ENCODE measurements at places on chromosomes 16 and 17.

DNA sequence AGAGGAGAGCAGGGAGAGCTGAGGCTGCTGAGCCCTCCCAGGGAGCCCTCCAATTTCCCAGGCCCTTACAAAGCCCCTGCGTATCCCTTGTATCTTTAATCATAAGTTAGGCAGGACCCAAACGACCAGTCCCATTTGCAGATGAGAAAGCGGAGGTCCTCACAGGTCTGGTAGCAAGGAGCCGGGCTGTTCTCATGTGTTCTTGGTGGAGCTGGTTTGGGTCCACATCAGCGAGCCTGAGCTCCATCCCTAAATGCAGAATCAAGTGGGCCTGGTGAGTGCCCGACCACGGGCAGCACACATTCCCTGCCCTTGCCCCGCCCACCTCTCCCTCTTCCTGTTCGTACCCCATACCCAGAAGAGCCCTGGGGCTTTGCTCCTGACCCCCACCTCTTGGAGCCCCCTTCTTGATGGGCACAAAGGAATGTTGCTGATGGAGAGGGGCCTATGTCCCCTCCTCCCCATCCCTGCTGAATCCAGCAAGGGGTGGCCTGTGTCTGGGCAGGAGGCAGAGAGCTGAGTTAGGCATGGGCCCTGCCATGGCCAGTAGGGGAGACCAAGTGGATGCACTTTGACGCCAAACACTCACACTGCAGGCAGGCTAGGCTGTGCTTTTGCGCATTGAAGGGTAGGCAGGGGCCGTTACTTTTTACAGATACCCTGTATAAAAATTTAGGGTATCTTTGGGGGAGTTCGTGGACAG, 18.3 kb upstream of the ADCY7 start:
- DNase-seq = no peak

DNA sequence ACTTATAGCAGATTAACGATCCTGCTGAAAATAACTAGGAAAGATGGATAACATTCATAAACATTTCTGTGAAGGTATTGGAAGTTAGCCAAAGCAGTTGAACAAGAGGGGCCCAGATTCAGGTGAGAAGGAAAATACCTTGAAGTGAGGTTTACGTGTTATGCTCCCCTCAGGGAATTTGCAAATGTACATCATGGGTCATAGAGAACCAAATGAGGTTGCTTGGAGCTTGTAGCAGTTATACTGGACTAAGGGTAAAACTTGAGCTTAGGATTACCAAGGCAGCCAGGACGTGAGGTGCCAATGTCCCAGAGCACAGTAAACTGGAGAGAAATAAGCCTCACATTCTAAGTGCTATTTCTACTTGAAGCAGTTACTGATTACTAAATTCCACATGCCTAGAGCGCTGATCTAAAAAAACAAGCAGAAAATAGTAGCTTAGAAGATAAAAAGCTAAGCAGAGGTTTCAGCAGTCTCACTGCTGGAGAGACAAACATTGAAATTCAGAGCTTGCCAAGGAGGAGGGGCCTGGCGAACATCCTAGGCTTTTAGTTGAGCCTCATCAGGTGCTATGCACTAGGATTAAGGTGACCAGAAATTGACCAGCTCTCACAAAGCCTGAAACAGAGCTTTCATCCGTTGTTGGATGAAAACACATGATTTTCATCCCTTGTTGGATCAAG, 136.7 kb upstream of the FAM20A start:
- DNase-seq = no peak

DNA sequence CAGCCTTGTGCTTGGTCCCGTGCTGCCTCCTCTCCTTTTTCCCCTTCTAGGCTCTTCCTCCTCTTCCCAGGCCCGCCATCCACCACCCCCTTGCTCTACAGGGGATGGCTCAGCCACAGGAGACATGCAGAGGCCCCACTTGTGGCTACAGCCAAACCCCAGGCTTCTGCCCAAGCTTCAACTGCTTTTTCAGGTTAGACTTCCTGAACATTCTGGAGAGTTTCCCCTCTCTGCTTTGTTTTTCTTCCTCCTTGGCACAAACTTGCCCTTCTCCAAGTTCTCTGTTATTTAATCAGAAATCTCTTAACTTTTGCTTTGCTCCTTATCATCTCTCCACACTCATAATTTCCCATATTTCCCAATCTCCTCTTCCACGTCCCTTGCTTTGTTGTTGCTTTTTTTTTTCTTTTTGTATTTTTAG, 18.3 kb upstream of the HAS3 start:
- DNase-seq = no peak

GRCh38 chr17:83135692-83136091, 56.3 kb downstream of the METRNL start:
- no peak for DNase-seq

DNA sequence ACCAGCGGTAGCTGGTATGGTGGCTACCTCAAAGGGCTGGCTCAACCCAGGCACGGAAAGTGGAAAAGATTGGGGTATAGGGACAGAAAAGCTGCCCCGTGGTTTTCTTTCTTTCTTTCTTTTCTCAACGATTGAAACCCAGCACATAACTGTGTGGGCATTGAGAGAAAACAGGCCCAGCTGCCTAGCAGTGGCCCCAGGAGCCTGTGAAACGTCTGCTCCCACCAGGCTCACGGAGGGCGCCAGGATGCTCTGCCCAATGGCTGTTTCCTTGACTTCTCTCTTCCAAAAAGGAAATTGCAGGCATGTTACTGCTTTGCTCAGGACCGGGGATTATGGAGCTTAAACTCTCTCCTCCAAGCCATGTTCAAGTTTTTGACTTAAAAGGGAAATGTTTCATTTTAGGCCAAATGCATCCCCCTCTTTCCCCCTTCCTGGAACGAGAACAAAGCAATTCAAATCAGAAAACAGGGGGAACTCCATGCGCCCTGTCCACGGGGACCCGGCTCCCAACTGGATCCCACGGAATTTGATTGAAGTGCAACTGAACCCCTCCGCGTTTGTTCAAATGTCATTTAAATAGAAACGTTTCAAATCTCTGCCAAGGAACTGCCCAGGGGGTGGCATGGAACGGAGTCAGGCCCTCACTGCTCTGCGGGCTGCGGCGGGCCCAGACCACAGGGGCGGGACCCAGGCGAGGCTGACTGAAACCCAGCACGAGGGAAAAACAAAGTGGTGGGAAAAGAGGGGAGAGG, 133.5 kb downstream of the RGS9 start:
- DNase-seq = no peak

DNA sequence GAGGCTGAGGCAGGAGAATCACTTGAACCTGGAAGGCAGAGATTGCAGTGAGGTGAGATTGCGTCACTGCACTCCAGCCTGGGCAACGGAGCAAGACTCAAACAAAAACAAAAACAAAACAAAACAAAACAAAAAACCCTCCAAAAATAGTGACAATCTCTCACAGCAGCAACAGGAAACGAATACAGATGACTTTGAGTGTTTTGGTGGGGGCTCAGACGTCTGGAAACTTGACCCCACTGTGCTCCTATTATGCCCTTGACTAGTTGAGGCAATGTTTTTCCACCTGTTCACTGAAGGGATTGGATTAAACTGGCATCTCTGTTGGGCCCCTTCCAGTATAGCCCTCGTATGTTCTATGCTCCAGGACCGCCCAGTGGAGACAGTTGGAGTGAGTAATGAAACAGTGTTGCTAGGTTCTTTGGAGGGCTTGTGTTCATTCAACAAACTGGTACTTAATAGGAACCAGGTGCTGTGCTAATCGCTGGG, 167.0 kb downstream of the UTP18 start:
- no peak for DNase-seq

- no peak for DNase-seq
These were observed 527 bp downstream of the SIAH1 start for GRCh38 chr16:48384520-48385252.

DNA sequence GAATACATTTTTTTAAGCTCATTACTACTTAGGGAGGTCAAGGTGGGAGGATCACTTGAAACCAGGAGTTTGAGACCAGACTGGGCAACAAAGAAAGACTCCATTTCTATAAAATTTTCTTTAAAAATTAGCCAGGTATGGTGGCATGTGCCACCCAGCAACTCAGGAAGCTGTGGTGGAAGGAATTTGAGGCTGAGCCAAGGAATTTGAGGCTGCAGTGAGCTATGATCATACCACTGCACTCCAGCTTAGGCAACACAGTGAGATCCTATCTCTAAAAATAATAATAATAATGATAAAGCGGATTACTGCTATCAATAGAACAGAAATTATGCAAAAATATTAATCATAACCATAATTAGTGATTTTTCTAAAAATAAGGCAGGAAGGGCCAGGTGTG, 170.3 kb downstream of the COPRS start:
- no peak for DNase-seq

DNA sequence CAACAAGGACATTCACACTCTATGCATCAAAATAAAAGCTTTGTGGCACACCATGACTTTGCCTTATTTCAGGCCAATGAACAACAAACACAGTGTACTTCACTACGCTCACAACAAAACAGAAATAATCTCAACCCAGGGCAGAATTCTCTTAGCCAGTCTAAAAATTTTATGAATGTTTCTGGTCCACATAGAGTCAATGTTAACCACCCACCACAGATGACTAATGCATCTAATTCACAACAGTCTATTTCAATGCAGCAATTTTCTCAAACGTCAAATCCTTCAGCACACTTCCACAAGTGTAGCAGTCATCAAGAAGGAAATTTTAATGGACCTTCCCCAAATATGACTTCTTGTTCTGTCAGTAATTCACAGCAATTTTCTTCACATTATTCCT, 101.7 kb downstream of the CHD9 start:
- no peak for DNase-seq

- no peak for DNase-seq
These were observed 155.3 kb downstream of the AIPL1 start for GRCh38 chr17:6279659-6280058.

DNA sequence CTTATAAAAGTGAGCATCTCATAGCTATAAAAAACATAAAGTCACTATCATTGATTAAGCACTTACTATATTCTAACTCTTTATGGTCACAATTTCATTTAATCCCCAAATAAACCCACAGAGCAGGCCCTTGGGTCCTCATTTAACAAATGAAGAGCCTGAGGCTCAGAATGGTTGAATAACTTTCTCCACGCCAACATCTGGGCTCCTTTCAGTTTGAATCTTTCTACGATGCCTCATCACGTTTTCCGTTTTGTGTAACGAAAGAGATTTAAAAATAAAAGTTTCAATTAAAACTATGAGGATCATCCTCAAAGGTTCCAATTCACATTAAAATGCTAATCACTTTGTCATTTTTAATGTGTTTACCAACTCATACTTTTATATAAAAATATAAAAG, 74.2 kb upstream of the ADAMTS18 start:
- no peak for DNase-seq

DNA sequence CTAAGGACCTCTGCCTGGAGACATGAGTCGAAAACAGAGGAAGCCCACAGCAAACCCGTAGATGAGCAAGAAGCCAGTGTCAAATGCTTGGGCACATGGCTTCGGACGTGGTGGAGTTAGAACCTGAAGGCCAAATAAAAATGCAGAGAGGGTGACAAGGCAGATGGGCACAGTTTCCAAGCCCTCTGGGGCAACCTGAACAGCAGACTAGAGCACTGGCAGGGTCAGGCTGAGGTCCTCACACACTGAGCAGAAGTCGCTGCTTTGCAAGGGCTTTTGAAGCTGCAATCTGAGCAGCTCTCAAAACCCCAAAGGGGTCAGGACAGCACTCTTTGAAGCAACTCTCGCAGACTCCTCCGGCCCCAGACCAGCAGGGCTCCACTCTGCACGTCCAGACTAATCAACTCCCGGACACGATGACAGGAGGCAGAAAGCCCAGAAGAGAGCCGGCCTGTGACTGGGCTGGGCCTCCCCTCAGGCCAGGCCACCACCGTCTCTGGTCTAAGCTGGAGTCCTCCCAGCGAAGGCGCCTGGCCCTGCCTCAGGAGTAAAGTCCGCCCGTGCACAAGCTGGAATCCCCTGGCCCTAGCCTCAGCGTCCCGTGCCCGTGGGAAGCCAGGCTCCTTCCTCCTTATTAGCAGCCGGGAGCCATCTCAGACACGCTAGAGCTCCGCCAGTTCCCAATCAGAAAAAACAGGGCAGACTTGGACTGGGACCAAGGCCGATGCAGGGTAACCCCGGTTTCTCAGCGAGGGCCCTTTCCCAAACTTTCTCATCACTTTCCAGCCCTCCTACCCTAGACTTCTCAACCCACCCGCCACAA, 924 bp downstream of the SMARCD2 start:
- no peak for DNase-seq

- no peak for DNase-seq
These were observed 226.3 kb downstream of the WWOX start for GRCh38 chr16:78325468-78326352.

GRCh38 chr17:46044989-46045388, 45.9 kb downstream of the STH start:
- no peak for DNase-seq

DNA sequence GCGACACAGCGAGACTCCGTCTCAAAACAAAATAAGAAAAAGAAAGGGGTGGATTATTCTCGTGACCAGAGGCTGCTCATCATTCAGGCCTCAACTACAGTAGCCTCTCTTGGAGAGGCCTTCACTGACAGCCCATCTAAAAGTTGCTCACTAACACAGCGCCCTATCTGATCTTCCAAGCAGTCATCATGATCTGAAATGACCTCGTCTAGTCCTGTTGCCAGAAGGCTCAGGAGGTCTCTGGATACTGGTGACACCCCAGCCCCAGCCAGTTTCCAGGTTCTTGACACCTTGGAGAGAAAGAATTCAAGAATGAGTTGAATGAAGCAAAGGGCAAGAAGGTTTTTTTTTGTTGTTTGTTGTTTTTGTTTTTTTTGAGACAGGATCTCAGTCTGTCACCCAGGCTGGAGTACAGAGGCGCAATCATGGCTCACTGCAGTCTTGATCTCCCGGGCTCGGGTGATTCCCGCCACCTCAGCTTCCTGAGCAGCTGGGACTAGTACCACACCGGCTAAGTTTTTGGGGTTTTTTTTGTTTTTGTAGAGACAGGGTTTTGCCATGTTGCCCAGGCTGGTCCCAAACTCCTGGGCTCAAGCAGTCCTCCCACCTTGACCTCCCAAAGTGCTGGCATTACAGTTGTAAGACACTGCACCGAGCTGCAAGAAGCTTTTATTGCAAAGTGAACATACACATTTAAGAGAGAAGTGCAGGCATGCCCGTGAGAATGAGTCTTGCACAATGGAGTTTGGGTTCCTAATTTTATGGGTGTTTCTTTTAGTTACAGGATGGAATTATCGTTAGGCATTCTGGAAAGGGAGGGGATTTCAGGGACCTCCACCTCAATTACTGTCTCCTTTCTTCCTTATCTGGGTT, 2.7 kb upstream of the ZC3H7A start:
- no peak for DNase-seq

DNA sequence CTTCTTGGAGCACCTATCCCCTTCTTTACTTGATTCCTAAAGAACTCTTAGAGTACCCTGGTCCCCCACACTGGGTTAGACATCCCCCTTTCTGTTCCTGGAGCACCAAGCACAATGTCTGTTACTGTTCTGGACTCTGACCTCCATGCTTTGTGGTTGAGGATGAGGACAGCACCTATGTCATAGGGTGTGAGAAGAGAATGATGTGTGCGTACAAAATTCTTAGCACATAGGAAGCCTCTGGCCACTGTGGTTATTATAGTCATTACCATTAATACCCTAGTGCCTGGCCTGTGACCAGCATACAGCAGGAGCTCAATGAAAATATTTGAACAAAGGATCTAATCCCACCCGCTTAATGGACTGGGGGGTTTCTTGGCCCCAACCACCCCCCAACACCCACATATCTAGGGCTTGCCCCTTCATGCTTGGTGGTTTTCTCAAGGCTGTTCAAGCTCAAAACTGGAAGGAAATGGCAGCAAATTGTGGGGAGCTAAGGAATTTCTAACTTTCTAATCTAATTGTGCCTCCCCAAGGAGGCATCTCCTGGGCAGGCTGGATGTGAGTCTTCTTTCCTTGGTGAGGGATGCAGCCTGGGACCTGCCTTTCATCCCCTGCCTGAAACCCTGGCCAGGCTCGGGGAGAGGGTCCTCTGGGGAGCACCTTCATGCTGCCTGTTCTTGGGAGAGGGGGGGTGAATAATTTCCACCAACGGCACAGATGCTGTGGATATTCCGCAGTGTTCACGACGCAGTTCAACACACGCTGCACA, 1.5 kb upstream of the CMIP start:
- DNase-seq = no peak
